ENCODE measurements at places on chromosomes 3 and 15. TPM values are rescaled to one million over a fixed set of nuclear protein-coding genes. Genes with fewer than 3 reads are reported as not detected.

DNA sequence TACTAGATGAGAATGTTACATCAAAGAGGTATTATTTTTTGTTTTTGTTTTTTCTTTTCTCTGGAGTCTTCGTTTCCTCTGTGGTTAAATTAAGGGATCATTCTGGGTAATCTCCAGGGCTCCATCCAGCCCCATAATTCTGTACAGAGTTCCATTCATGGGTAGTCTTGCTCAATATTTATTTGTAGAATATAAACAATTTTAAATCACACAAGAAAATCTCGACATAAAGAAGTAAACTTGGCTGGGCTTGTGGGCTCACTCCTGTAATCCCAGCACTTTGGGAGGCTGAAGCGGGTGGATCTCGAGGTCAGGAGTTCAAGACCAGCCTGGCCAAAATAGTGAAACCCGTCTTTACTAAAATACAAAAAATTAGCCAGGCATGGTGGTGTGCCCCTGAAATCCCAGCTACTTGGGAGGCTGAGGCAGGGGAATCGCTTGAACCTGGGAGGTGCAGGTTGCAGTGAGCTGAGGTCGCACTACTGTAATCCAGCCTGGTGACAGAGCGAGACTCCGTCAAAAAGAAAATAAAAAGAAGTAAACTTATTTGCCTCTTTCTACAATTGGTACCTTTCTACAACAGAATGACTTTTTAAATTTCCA is 166.8 kb upstream of the TGFBR2 start:
- no peak for DNase-seq

DNA sequence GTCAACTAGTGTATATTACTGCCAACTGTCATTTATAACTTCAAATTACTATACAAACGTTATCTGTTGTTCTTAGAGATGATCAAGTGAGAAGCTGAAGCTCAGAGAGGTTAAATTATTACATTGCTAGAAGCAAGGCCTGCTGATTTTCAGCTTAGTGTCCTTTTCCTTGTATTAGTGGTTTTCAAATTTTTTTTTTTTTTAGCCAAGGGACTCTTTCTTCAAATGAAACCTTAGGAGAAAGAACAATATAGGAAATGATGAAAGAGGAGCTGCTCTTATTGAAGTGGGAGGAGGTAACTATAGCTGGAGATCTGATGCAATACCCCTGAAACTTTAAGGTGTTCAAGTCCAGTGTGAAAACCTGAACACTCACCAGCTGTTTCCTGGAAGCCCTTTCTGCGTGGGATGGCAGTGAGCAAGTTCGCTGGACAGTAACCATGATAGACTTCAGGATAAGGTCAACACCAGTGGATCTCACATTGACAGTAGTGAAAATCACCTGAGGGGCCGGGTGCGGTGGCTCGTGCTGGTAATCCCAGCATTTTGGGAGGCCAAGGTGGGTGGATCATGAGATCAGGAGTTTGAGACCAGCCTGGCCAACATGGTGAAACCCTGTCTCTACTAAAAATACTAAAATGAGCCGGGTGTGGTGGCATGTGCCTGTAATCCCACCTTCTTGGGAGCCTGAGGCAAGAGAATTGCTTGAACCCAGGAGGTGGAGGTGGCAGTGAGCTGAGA is 376.2 kb downstream of the EDEM1 start:
- DNase-seq, result no peak

DNA sequence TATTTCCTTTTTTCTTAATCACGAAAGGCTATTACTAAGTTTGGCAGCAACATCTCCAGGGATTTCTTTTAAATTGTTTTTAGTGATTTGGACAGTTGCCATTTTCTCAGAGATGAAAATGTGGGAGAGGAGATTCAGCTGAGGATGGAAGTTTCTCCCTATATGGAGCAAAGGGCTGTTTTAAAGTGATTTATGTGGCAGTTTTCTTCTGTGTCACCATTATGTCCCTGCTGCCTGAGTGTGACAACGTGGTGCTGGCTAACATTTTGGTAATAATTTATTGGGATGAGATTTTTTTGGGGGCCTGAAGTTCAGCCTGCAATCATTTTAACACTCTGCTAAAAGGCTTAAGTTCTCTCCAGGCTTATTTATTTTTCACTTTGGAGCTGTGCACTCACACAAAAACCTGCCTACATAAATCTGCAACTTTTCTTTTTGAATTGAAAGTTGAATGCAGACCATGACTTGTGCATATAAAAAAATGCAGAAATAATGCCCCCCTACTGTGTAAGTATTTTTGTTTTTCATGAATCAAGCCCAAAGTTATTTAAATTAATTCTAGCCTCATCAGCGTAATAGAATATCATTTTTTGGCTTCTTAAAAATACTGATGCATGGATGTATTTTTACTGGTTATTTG is 210.9 kb downstream of the ZIC1 start:
- no peak for DNase-seq

DNA sequence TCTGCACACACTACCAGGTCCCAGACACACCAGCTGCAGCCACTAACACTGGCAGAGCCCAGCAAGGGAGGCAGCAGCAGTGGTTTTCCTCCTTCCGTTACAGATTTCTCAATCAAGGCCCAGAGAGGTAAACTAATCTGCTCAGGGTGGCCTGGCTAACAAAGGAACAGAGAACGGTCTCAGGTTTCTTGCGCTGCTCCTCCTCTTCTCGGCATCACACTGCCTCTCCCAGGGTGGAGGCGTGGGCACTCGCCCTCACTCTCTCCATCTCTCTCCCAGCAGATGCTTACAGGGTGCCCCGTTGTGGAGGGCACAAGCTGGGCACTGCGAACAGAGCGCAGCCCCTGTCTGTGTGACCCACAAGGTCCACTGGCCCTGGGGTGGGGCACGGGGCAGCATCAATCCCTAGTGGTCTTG is 228.7 kb downstream of the VPS13C start:
- DNase-seq, result peak; percentile 10

- DNase-seq, result no peak
Measured at GRCh38 chr15:97012986-97013385, 682.5 kb downstream of the NR2F2 start.

DNA sequence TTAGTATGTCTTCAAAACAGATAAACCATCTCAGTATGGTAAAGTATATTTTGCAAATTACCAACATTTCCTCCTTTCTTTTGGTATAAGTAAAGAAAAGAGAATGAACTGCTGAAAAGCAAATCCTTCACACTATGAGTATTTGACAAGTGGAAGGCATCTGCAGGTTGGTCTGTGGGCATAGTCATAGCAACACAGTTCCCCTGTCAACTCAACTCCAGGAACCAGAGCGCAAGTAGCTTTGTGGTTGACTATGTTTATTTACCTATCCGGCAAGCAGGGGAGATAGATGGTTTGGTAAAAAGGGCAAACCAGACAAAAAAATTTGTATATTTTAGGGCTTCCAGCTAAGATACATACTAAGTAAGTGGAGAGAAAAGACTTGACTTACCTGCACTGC is 88.3 kb upstream of the PPIB start:
- DNase-seq, result peak; percentile 39

DNA sequence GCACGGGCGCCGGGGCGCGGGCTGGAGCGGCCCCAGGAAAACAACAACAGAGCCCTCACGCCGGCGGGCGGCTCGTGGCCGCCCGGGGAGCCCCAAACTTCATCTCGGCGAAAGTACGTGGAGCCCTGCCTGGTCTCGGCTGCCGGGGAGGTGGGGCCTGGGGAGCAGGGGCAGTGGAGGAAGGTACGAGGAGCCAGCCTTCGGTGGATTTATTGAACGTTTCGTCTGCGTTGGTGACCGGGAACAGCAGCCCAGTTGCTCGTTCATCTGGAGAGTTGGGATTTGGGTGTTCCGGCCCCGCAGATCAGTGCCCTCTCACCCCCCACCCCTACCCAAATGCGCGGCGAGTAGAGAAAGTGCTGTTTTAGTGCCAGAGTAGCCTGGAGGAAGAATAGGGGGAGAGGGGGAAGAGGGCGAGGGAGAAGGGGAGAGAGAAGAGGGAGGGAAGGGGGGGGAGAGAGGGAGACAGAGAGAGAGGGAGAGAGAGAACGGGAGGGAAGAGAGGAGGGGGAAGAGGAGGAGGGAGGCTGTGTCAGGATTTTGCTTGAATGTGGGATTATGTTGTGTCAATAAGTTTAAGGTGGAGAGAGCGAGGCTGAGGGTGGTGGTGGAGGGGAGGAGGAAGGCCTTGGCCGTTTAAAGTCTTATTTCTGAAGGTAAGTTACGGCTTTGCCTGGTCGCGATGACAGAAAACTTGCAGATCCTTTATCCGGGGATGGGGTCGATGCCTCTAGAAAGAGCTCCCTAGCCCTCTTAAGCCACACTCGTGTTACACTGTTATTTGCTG is 970 bp downstream of the BBX start:
- peak; percentile 59 for DNase-seq

DNA sequence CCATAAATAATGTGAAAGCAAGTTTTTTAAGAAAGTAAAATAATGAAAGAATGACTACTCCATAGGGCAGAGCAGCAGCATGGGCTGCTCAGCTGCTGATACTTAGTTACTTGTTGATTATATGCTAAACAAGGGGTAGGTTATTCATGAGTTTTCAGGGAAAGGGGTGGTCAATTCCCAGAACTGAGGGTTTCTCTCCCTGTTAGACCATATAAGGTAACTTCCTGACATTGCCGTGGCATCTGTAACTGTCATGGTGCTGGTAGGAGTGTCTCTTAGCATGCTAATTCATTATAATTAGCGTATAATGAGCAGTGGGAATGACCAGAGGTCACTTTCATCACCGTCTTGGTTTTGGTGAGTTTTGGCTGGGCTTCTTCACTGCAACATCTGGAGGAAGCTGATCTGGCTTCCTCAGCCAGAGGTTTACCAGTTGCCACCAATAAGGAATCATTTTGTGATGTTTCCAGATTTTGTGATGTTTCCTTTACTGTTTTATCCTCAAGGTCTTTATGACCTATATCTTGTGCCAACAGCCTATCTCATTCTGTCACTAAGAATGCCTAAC is 121.8 kb upstream of the CHL1 start:
- DNase-seq, result no peak

- DNase-seq, result no peak
Measured at GRCh38 chr3:161691677-161692076, 195.1 kb downstream of the OTOL1 start.

DNA sequence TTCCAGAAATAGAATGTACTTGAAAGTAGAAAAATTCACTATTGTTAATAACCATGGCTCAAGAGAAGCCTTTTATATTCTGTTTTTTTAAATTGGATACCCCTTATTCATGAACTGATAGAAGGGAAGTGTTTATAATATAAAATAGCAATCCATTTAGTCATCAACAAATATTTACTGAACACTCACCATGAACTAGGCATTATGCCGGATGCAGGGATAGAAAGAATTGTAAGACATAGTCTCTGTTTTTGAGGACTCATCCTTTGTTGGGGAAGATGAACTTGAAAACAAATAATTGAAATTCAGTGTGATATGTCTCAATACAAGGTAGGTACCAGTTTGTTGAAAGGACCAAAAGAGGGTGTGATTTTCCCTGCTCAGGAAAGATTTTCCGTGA is 160.9 kb upstream of the SATB1 start:
- no peak for DNase-seq

The PCOLCE2 gene
- 13.8 TPM for total RNA-seq

The AKAP13 gene
- 18.5 TPM for total RNA-seq

All from Daoy (cell line).